ENCODE measurements at places on chromosomes 2 and 18. TPM values are rescaled to one million over a fixed set of nuclear protein-coding genes. Genes with fewer than 3 reads are reported as not detected.

DNA sequence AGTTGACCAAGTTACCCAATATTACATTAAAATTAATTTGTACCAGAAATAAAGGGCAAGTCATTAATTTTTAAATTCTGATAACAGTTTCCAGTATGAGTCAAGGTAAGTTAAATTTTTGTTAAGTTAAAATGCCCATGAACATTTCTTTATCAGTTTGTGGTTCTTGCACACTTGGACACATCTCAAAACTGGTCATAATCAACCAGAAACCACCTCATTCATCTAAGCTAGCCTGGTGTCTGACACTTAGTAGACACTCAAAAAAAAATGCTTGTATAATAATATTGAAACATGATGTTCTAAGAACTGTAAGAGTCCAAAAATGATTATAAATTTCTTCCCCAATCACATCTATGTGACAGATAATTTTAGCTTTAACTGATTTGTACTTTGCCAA lies 62.4 kb downstream of the SATB2 start:
- DNase-seq, result no peak
- H3K27me3 ChIP-seq, result no peaks in the 10 kb centered on the region
- no peaks in the 10 kb centered on the region for H3K4me1 ChIP-seq
- H3K4me3 ChIP-seq, result no peak overlapping the region
- H3K36me3 ChIP-seq, result no peaks in the 10 kb centered on the region

DNA sequence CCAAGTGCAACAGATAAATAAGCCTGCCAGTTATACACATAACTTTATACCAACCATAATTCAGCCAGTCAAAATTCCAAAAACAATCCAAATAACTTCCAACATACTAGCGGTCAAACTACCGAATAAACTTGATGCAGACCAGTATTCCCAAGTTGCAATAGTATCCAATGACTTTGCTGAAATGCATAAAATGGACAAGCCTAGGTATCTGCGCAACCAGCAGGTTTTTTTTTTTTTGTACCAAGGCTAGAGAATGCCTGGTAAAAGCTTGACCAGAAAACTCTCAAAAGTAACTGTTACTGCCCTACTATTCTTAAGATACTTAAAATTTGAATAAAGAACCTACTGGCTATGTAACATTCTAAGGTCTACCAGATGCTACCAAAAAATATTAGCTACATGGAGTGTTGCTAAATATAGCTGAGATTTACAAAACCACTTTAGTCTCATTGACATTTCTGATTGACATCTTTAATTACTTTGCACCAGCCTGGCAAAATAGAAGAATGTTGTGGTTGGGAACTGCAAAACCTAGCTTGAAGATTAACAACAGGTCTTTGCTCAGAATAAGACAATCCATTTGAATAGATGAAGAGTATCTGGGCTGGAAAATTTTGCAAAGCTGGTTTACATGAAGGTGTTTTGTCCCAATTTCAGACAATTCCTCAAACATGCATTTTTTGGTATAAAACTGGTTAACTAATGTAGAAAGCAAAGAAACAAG lies 7.3 kb downstream of the SRSF7 start:
- H3K4me1 ChIP-seq, result peaks cover 9% of the 10 kb centered on the region
- H3K4me3 ChIP-seq, result no peak overlapping the region
- H3K36me3 ChIP-seq, result peaks cover 33% of the 10 kb centered on the region
- no peak overlapping the region for H3K27ac ChIP-seq
- peaks cover 1% of the 10 kb centered on the region for H3K27me3 ChIP-seq

DNA sequence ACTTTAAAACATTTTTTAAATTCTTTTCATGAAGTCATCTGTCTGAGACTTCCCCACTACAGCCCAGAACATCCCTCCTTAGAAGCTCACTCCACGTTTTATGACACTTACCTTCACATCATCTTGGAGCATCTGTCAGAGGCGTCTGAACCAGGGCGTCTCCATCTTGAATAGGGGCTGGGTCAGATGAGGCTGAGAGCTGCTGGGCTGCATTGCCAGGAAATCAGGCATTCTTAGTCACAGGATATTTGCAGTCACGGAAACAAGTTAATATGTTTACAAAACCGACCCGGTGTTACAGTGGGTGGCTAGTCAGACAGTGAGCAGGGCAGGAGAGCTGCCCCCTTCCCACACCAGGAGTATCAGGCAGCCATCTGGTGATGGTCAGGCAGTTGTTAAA lies 456.5 kb downstream of the FBXO15 start:
- peaks cover 16% of the 10 kb centered on the region for H3K4me1 ChIP-seq
- H3K27me3 ChIP-seq, result peaks cover 9% of the 10 kb centered on the region
- H3K27ac ChIP-seq, result no peak overlapping the region
- DNase-seq, result no peak
- no peaks in the 10 kb centered on the region for H3K36me3 ChIP-seq

- H3K27me3 ChIP-seq, result no peaks in the 10 kb centered on the region
- H3K4me1 ChIP-seq, result peaks cover 3% of the 10 kb centered on the region
- no peak overlapping the region for H3K27ac ChIP-seq
Measured at GRCh38 chr18:66511792-66512191, 92.1 kb downstream of the CDH19 start.

- H3K4me3 ChIP-seq, result no peak overlapping the region
- H3K27ac ChIP-seq, result no peak overlapping the region
- peaks cover 23% of the 10 kb centered on the region for H3K36me3 ChIP-seq
Measured at GRCh38 chr18:50928551-50928950, 39.3 kb upstream of the ELAC1 start.

The CAVIN2 gene
- total RNA-seq, result 4.4 TPM

The MROH2A gene
- 0.31 TPM for total RNA-seq
